LNCaP clone FGC (cell line): ENCODE measurements at places on chromosomes 1 and 21.

GRCh38 chr1:12359359-12360133 lies 129.7 kb downstream of the VPS13D start:
- no peak for DNase-seq

- DNase-seq: no peak
Measured at GRCh38 chr1:26058052-26058595, 9.3 kb downstream of the TRIM63 start.

DNA sequence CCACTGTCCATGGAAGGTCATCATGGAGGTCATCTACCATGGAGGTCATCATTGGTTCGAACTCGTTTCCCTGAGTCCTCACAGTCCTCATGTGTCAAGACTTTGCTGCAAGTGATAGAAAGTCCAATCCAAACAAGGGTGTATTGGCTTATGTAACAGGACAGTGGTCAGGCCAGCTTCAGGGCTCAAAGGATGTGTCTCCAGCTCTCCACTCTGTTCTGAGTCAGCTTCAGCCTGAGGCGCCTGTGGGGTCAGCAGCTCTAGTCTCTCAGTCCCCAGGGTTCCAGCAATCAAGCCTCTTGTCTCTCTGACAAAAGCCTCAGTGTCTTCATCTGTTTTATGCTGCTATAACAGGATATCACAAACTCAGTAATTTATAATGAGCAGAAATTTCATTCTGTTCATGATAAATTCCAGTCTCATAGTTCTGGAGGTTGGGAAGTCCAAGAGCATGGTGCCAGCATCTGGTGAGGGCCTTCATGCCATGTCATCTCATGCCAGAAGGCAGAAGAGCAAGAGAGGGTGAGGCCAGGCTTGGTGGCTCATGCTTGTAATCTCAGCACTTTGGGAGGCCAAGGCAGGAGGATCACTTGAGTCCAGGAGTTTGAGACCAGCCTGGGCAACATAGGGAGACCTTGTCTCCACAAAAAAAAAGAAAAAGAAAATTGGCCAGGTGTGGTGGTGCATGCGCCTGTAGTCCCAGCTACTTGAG lies 19.5 kb downstream of the A3GALT2 start:
- no peak for DNase-seq

DNA sequence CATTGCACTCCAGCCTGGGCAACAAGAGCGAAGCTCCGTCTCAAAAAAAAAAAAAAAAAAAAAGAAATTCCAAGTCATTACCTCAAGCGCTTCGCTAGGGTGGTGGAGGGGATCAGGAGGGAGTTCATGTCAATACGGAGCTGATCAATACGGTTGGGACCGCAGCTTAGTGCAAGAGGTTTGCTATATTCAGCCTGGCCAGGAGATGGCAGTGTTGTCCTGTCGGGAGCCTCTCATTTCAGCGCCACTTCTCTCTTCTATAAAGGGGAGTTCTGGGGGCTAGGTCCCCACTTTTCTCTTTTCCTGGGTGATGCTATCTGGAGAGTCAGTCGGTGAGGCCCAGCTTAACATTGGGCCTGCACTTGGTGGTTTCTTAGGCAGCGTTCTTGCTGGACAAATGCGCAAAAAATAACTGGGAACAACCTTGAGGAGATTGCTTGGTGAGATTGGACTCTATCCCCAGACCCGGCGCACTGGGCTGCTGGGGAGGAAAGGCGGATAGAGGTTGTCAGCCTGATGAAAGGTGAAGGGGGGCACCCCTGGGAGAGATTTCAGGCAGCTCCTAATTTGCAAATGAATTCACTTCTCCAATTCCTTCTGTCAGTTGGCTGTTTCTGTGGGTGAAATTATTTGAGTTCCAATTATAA lies 40.4 kb downstream of the KIAA0040 start:
- no peak for DNase-seq

GRCh38 chr1:178818416-178818815 lies 52.5 kb downstream of the ANGPTL1 start:
- no peak for DNase-seq
